ENCODE measurements at places on chromosomes 7 and 10.
A peak's percentile ranks its signal among the peaks of the same experiment; 100 is the strongest.

DNA sequence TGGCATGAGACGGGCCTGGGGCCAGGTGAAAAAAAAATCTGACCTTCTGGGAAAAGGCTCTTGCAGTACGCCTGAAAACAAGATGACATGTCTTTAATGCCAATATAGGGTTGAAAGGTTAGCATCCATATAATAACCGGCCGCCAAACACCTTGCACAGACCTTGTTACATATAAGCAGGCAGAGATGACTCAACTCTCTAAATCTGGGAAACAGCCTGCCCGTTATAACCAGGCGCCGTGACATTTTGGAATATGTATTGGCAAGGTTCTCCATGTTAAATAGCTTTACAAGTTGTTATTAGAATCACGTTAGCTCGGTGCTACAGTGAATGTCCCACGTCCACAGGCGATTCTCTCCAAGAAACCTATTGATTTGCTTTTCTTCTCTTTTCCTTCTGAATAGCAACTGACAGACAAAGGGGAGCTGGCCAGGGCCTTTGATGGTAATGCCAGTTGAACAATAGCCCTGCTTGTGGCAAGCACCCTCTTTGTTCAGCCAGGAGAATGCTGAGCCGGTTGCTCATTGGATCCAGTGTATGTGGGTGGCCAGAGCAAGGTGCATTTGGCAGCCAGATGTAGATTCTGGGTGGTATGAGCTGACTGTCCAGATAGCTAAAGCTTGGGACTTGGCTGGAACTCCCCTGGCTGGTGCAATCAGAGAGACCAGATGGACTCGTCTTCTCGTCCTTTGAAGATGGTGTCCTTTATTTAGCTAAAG, 80.1 kb upstream of the AUTS2 start:
- no peak for DNase-seq

DNA sequence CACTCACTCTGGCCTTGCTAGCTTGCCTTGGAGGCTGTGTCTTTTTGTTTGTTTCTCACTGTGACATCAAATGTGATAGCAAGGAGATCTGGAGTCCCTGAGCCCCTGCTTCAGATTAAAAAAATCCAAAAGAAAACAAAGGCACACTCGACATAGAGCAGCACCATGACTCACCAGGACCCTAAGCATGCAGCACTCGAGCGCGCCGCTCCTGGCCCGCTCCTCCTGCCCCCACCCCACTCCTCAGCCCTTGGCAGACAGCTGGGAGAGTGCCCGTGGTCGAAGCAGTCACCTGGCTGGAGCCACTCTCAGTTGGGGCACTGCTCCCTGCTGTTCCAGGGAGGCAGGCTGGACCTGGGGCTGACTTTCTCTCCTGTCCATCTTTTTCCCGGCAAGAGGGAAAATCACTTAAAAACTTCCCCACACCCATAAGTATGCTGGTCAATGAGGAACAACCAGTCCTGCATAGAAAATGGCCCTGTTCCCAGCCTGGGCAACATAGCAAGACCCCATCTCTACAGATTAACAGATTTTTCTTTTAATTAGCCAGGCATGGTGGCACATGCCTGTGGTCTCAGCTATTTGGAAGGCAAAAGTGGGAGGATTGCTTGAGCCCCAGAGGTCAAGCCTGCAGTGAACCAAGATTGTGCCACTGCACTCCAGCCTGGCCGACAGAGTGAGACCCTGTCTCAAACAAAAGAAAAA, 128.4 kb downstream of the PAXIP1 start:
- no peak for DNase-seq

DNA sequence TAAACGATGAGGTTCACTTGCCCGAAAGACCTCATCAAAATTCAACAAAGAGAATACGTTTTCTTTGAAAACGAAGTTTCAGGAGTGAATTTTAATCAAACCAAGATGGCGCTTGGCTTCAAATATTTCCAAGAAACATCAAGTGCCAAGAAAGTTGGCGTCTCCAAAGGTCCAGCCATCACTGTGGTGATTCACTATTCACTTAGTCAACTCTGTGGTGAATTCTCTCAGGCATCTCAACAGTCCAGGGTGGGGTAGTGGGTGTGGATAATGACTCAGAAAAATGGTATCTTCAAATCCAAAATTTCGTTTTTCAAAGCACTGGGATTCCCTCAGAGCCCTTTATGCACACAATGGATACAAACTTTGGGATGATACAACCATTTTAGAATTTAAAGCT, 133.1 kb downstream of the SVIL start:
- peak; percentile 84 for DNase-seq

DNA sequence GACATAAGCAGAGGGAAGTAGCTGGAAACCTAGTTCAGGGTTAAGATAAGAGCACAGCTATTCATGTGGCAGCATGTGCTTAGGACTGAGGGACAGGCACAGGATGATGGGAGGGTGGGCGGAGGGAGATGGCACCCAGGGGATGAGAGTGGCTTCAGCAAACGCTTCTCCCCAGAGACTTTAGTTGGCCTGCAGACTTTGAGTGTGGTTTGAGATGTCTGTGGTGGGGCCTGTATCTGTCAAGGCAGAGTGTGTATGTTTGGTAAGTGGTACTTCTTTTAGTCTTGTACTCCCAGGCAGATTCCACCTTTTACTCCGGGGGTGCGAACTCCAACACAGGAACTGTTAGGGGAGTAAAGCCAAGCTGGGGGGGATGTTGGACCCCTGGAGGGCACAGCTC, 88.9 kb downstream of the WDFY4 start:
- no peak for DNase-seq

GRCh38 chr10:36423821-36424248, 701.6 kb upstream of the ANKRD30A start:
- peak; percentile 47 for DNase-seq

DNA sequence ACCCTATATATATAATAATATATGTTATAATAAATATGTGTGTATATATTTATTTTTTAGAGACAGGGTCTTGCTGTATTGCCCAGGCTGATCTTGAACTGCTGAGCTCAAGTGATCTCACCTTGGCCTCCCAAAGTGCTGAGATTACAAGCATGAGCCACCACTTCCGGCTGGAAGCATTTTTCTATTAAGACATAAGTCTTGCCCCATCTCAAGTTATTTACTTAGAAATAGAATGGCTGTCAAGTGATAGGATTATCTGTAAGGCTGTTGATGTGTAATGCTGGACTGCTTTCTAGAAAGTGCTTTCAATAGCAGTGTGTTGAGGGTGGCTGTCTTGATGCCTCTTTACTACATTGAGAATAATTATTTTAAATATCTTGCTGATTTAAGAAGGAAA, 65.2 kb downstream of the ZMYND11 start:
- peak; percentile 20 for DNase-seq

- no peak for DNase-seq
Measured at GRCh38 chr10:6398399-6398798, 181.7 kb downstream of the PRKCQ start.

GRCh38 chr10:132452216-132452650, 55.2 kb downstream of the PWWP2B start:
- no peak for DNase-seq

GRCh38 chr7:12855036-12855435, 167.6 kb downstream of the ARL4A start:
- no peak for DNase-seq

DNA sequence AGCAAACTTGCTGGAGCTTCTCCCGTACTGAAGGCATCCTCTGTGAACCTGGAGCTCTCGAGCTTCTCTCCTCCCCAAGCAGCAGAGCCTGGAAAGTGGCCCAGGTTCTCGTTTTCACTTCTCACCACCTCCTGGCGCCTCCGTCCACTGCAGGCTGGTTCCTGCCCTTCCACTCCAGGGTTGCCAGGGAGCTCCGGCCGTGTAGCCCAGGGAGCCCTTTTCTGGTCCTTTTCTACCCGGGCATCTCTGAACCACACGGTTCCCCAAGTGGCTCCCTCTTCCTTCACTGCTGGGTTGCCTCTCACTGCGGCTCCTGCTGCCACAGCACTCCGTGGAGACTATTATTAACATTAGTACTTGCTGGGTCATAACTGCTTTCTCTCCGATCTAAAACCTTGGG, 208.6 kb upstream of the PPP2R2D start:
- no peak for DNase-seq

GRCh38 chr7:28957064-28957750, 923 bp downstream of the TRIL start:
- DNase-seq: peak; percentile 20

GRCh38 chr7:149865437-149865836, 8.3 kb upstream of the ATP6V0E2 start:
- peak; percentile 6 for DNase-seq

DNA sequence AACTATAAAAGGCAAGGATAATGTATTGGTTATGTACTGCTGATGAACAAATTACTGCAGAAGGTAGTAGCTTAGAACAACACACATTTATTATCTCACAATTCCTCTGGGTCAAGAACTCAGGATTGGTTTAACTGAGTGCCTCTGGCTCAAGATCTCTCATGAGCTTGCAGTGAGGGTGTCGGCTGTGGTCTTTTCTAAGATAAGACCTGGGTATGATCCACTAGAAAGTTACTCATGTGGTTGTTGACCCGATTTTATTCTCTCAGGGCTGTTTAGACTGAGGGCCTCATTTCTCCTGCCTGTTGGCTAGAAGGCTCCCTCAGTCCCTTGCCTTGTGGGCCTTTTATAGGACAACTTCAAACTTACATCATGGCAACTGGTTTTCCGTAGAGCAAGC, 86.7 kb downstream of the VWDE start:
- no peak for DNase-seq

GRCh38 chr10:13877154-13877909, 290.6 kb downstream of the PRPF18 start:
- no peak for DNase-seq

DNA sequence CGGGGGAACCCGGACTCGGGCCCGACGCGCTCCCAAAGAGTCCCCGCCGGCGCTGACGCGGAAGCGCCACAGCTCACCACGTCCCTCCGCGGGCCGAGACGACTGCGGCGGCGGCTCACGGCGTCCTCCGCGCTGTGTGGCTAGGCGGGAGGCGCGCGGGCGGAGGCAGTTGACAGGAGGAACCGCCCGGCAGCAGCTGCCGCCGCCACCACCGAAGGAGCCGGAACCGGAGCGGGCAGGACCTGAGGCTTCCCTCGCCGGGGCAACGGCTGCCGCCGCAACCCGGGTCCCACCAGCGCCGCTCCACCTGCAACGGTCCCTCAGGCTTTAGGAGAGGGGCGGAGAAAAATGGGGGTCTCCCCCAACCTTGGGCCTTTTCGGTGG, 334 bp downstream of the ZNF800 start:
- peak; percentile 68 for DNase-seq

DNA sequence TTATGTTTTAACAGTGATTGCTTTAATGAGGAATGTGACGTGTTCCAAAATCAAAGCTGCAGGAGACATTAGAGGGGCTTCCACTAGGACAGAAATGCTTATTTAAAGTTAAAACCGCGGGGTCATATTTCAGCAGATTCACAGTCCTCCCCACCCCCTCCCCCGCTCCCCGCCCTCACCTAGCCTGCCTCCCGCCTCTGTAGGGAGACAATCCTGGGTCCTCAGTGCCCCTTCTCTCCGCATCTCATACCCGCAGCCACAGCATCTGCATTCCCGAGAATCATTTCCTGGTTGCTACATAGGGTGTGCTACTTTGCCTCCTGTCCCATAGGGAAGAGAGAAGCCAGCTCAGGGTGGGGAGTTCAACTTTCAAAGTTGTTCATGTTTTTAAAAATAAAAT, 3.1 kb upstream of the DRGX start:
- no peak for DNase-seq

DNA sequence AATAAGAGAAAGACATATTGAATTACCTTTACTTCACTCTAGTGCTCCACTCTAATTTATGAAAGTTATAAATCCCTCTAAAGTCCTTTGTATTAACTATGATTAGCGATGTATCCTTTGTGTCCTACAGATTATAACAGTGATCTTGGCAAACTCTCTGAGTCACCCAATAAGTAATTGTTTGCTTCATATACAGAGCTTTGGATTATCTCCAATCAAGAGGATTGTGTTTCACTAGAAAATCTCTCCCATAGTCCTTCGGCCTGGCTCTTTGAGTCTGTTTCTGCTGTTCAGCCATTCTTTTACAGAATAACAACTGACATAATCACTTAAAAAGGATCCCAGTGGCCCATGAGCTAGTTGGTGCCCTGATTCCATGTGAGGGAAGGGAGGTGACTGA, 9.5 kb downstream of the LMOD2 start:
- DNase-seq: no peak

GRCh38 chr7:155532792-155533119, 13.6 kb downstream of the CNPY1 start:
- DNase-seq: no peak

GRCh38 chr7:14016950-14017349, 27.5 kb upstream of the ETV1 start:
- DNase-seq: no peak

- DNase-seq: no peak
Measured at GRCh38 chr7:17038783-17039170, 157.0 kb upstream of the AGR3 start.

DNA sequence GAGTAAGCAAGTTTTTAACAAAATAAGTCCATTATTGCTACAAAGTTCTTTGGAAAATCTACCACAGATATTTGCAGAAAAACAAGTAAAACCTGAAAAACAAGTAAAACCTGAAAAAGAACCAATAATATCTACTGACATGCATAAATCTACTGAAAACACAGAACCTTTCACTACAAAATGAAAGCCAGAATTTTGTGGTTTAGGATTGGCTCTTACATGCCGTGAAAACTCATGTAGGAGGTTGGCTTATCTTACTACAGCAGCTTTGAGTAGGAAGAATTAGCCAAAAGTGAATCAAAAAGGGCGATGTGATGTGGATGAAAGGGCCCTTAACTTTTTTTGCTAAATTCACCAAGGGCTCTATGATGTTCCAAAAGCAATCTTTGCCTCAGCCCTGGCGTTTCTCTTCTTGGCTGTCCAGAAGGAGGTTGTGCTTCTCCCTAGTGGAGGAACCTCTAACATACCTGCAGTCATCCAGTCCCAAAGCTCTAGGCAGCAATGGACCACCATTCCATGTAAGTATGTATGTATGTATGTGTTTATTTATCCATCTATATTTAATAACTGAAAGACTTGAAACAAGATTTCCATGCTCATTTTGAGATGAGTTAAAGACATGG, 93.5 kb upstream of the ZNF804B start:
- DNase-seq: no peak

GRCh38 chr7:288671-289101, 1.3 kb upstream of the FOXL3 start:
- no peak for DNase-seq

DNA sequence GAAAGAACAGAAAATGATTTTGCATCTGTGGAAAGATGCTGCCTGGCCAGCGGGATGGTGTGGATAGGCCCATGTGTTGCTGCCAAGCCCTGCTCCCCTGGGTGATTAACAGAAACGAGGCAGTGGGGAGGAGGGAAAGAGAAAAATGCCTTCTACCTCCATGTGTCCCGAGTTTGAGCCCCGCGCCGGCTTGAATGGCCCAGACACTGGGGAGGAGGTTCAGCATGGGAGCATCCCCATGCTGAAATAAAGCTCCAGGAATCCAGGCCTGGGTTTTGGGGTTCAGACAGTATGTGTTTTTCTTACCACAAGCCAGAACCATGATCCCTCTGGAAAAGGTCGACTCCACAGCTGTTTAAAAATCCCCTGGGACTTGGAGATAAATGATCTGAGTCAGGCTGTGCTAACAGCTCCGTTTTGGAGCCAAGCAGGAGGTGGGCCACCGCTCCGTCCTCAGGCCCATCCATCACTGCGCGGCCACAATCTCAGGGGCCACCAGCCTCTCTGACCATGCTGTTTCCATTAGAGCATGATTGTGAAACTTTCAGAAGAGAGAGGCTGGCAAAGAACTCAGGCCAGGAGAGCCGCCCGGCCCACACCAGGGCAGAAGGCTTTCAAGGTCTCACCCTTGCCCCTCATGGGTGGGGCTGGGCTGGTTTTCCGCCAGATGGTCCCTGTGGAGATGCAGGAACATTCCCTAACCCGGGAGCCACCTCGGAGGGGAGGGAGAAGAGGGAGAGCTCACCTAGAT, 299.7 kb downstream of the ZEB1 start:
- peak; percentile 86 for DNase-seq
